ENCODE measurements at places on chromosomes 4 and X.

DNA sequence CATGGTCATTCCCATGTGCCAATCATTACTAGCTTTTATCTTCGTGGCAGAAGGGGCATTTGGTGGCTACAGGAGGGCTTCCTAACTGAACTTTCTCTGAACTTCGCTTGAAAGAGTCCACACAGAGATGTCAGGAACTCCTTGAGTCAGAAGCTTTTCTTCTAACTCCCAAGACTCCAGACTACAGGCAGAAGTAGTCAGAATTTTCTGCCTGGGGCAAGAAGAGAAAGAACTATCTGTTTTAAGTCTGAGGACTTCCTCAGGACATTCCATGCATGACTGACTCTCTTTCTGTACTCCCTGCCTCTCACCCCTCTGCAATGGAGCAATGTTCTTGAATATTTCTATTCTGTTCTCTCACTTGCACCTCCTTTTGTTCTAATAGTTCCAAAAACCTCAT is 170.5 kb upstream of the TBC1D9 start:
- no peak for DNase-seq

DNA sequence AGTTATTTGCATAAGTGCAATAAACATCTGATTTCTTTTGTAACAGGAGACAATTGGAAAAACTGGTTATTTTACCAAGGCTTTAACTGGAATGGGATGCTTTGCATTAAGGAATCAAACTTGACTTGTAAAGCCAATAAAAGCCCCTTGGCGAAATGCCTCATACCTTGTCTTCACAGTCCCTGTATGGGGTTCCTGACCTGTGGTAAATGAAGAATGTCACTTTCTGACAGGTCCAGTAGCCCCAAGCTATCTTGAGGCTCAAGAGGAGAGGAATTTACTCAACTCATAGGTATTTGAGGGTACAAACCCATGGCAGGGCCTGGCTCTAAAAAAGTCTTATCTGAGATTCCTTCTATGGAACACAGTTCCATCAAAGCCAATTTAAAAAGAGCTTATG is 78.0 kb downstream of the ACOX3 start:
- DNase-seq, result no peak

GRCh38 chrX:65610481-65610880 is 57.0 kb upstream of the MSN start:
- no peak for DNase-seq

DNA sequence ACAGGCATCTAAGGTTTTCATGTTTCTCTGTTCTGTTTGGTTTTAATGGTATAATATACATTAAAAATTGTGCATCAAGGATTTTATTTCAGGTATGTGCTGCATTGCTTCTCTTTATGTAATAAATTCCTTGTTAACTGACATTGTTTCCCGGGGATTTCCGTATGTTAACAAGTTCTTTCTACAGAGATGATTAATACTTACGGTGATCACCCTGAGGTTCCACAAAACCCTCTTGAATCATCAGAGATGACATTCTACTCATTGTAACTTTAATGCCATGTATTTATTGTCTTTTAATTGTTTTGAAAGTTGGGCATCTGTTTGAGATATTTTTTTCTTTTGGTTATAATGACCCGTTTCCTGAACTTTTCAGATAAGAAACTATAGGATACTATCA is 37.5 kb downstream of the ARHGAP10 start:
- no peak for DNase-seq

DNA sequence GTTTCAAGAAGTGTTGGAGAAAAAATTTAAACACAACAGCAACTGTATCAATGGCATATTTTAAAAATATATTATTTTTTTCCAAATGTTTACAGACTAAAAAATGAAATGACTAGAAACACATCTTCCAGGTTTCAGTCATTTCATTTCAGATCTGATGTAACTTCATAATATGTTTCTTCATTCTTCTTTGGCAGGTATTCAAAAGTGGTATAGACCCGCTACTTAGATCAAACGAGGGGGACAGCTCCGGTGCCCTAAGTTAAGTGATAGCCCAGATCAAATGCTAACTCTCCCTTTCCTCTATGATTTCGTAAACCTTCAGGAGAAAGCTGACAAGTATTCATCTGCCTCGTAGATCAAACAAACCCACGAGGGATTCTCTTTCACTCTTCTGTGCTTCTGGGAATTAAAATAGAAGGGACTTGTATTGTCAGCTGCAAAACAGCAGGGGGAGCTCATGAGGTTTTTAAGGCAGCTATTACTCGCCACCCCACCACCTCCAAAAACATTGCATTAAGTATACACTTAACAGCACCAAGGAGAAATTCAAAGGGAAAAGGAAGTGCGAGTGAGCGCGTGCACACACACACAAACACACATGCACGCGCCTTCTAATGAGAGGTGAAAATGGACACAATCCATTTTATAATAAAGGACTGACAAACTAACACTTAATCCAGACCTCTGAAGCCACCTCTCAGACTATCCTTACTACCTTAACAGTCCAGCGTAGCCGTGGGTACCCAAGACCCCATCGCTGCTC is 21.4 kb downstream of the HELT start:
- DNase-seq, result peak; percentile 53

DNA sequence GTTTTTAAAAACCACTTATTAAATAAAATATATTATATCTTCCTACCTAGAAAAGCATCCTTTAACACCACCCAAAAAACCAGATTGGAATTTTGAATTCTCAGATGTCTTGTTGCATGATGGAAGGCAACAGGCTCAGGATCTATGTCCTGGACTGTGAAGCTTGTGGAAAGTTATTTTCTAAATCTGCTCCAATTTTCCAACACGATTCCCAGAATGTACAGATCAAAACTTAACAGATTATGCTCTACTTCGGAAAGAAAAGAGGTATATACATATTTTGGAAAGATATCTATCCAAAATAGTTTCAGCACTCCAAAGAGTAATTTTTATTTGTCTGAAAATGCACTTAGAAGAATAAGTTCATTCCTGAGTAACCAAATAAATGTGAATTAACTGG is 291.7 kb upstream of the EMCN start:
- no peak for DNase-seq

- DNase-seq, result no peak
These were observed 19.4 kb upstream of the BMP2K start for GRCh38 chr4:78756776-78757175.

DNA sequence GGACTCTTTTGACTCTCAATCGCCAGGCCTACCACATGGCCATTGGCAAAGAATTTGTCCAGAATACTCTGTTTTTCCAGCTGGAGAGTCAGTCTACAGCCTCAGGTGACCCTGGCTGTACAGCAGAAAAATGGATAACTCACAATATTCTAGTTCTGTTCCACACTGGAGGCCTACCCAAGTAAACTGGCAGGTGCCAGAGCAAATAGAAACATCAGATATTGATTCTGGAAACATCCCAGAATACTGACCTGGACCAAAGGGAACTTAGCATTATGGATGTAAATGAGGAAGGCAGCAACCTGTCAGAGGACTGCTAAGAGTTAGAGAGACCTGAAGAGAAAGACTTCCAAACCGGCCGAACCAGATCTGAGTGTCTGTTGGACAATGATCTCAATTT is 147.9 kb upstream of the SMAD1 start:
- no peak for DNase-seq
